CD4-positive, alpha-beta T cell treated with Interleukin-6 for 4 hours (primary cell): ENCODE measurements at places on chromosomes 13 and 19.

DNA sequence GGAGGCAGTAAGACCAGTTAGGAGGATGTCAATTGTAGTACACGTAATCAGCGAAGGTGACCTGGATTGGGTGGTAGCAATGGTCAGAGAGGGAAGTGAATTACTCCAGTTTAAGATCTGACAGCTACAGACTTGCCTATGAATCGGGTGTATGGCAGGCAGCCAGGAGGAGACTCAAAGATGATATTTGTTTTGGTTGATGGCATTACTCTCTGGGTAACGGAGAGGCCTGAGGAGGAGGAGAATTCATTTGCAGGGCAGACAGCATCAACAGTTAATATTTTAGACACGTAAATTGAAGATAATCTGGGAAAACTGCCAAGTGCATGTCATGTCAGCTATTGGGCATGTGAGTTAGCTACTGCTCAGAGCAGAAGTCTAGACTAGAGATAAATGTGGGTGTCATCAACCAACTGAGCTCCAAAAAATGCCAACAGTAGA is 109.2 kb downstream of the SGCG start:
- no peak for DNase-seq

DNA sequence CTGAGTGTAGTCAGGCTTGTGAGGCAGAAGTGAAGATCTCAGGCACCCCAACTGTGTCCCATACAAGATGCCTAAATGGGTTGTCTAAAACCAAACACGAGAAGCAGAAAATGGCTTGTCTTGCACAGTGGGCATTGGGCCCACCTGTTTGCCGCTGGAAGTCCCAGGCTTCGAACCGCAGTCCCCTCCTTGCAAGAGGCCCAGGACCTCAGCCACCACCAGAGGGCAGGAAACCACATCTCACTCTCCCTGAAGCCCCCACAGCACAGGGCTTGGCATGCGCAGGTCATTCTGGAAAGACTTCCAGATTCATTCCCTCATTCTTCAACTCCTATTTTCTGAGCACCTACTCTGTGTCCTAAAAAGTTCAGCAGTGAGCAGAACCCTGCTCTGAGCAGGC is 973.7 kb downstream of the UQCRFS1 start:
- no peak for DNase-seq

DNA sequence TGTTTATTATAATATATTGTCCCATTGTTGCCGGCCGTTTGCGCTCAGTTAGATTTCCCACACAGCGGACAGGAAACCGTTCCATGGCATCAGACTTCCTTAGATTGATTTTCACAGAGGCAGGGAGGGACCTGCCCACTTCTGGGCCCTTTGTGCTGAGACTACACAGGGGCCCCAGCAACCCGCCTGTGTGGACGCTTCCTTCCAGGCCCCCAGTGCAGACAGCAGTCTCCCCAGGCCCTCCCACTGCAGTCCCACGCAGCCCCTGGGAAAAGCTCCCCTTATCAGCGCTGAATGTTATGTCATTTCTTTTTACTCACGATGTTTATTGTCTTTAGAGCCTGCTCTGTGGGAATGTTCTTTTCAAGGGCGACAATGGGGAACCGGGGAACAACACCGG is 351.7 kb upstream of the ARGLU1 start:
- no peak for DNase-seq

GRCh38 chr19:55348317-55349034 is 6.0 kb downstream of the COX6B2 start:
- DNase-seq, result no peak
